ENCODE measurements at places on chromosomes 5 and 9.

DNA sequence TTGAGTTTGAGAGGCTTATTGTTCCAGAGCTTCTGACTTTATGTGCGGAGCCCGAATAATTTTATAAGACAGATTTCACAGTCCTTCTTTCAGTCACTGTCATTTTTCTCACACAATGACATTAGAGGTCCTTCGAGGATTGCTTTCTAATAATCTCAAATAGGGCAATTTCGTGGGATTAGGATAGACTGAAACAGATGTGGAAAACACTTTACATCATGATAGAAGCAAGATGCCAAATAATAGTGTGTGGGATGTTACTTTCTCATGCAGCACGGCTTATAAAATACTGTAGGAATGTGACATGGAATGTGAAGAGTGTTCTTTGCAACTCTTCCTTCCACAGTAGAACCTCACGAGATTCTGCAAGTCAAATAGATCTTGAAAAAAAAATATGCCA, 451.3 kb downstream of the SEMA5A start:
- no peak for DNase-seq

DNA sequence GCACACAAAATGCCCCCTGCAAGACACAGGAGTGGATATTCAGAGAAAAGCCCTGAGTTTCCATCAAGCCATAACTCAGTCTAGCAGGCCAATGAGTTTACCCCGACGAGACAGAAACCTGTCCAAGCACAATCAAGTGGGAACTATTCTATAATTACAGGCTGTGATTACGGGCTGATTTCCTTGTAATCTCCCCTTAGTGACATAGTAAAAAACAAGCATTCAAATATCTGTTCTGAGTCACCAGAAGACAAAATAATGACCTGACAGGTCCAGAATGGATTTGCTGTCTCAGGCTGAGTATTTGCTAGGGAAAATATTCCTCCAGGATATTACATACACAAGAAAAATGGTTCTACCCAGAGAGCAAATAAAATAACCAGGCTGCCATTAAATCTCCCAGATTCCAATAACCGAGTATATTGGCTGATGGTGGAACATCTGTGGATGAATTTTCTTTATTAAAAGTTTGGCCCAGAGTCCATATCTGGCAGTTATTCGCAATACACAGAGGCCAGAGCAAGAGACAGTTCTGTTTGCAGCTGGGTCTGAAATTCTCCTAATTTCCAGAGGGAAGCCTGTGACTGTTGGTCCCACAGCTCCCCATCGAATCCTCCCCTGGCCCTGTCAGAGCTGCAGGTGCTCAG, 35.8 kb downstream of the OLFM1 start:
- DNase-seq: no peak

GRCh38 chr9:3648722-3649246, 123.0 kb upstream of the RFX3 start:
- DNase-seq: no peak

- no peak for DNase-seq
Measured at GRCh38 chr9:89864257-89864656, 259.4 kb downstream of the GADD45G start.

GRCh38 chr9:15909297-15909696, 356.5 kb downstream of the CCDC171 start:
- DNase-seq: no peak

GRCh38 chr5:113047733-113048652, 71.4 kb downstream of the DCP2 start:
- no peak for DNase-seq

DNA sequence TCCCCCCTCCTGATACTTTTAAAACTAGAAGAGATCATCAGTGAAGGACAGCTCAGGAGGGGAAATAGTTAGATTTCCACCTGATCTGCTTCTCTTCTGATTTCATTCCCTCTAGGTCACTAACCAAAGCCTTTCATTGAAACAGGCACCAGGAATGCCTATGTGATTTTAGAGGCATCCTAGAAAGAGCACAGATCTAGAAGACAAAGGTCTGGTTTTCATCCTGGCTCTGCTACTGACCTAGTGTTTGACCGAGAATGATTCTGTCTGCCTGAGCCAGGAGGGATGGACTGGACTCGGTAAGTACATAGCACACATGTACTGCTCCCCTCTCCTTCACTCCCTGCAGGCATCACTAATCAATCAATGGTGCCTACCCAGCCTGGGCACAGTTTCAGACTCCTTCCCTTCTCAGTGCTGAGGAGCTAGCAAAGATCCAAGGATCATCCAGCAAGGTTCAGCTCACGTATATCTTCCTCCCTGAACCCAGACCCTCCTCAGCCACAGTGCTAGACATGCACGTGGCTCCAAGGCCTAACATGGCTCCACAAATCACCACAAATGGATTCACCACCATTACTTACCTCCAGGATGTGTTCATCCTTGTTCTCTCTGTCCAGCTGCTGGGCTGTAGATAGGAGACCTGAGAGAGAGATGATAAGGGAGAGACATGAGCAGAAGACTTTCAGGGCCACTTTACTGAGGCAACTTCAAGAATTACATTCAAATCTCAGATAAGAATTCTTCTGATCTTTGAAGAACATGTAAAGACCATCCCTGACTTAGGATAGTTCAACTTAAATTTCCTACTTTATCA, 35.2 kb downstream of the FAT2 start:
- no peak for DNase-seq
